Germinal center (tissue), 1 donor: ENCODE measurements at places on chromosomes 12 and 14.

- no peak for DNase-seq
Observed at GRCh38 chr12:117362391-117362790, 965 bp upstream of the NOS1 start.

- no peak for DNase-seq
Observed at GRCh38 chr12:41577995-41578394, 389.9 kb downstream of the PDZRN4 start.

DNA sequence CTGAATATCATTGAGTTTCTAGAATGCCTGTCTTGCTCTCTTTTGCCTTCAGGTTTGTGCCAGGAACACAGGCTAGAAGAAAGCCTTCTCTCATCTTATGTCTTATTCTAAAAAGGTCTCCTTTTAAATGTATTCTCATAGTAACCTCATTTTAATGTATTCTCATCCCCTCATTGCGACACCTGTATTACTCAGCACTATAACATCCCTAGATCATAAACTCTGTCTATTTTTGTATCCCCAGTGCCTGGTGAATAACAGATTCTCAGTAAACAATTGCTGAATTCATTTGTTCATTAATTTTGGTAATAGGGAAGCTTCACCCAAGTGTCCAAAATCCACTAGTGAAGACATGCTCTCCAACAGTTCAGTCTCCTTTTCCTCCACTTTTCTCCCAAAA lies 8.8 kb upstream of the LRRK2 start:
- DNase-seq, result no peak

GRCh38 chr12:39227218-39227617 lies 215.7 kb downstream of the KIF21A start:
- no peak for DNase-seq

- no peak for DNase-seq
Observed at GRCh38 chr14:61841145-61841544, 78.9 kb downstream of the SNAPC1 start.

- no peak for DNase-seq
Observed at GRCh38 chr14:61690982-61691381, 4.3 kb upstream of the HIF1A start.
